ENCODE measurements at places on chromosomes 11 and 22. TPM values are rescaled to one million over a fixed set of nuclear protein-coding genes. Genes with fewer than 3 reads are reported as not detected.

Gene TMEM25
- 10.3 TPM for total RNA-seq

Gene SERPIND1
- not detected for total RNA-seq

Gene ADAMTS15
- total RNA-seq, result 51.1 TPM

Gene AP1B1
- total RNA-seq, result 32.3 TPM

Gene RAB38
- total RNA-seq, result 3.8 TPM

Gene TPBGL
- 0.51 TPM for total RNA-seq

Gene P2RX6
- total RNA-seq, result 4.1 TPM

Gene SHISA8
- not detected for total RNA-seq

Gene TRIM34
- total RNA-seq, result 4.6 TPM
